H4 (cell line): ENCODE measurements at places on chromosomes 1 and 21. TPM values are rescaled to one million over a fixed set of nuclear protein-coding genes. Genes with fewer than 3 reads are reported as not detected.

The NENF gene
- 65.3 and 74.8 TPM in 2 replicates for total RNA-seq

The GSTM1 gene
- total RNA-seq = not detected in 2 replicates

The USH2A gene
- total RNA-seq = 0.04 TPM in 1 of 2 replicates, not detected in the other

GRCh38 chr21:16304174-16305095, 574.7 kb downstream of the USP25 start:
- DNase-seq = no peak

- no peak for DNase-seq
Measured at GRCh38 chr1:6272452-6272851, 11.6 kb upstream of the GPR153 start.
